ENCODE measurements at places on chromosomes 3 and 15.

GRCh38 chr3:24704496-24704895, 209.8 kb upstream of the THRB start:
- DNase-seq = no peak

DNA sequence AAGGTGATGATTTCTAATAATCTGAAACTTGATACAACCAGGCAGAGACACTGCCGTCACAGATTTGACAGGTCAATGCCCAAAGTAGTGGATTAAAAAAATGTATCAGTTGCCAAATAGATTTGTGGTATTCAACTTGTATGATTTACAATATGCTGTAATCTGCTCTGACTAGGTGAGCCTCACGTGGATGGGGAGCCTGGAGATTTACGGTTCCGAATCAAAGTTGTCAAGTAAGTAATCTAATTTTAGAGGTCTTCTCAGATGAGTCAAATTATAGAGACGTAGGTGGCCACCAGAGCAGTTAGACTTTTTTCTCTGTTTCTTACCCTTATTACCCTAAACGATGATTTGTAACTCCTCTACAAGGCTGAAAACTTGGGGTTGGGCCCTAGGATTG, 12.0 kb downstream of the DNAJB11 start:
- DNase-seq = no peak

GRCh38 chr3:109900783-109901182, 563.4 kb upstream of the DPPA4 start:
- no peak for DNase-seq

- DNase-seq = no peak
Observed at GRCh38 chr3:126424039-126424717, 29.5 kb downstream of the CFAP100 start.

- DNase-seq = no peak
Observed at GRCh38 chr3:160060409-160061027, 71.9 kb downstream of the IL12A start.

- DNase-seq = no peak
Observed at GRCh38 chr3:172317984-172318383, 130.3 kb downstream of the GHSR start.

- no peak for DNase-seq
Observed at GRCh38 chr3:99134986-99135385, 233.5 kb upstream of the DCBLD2 start.

DNA sequence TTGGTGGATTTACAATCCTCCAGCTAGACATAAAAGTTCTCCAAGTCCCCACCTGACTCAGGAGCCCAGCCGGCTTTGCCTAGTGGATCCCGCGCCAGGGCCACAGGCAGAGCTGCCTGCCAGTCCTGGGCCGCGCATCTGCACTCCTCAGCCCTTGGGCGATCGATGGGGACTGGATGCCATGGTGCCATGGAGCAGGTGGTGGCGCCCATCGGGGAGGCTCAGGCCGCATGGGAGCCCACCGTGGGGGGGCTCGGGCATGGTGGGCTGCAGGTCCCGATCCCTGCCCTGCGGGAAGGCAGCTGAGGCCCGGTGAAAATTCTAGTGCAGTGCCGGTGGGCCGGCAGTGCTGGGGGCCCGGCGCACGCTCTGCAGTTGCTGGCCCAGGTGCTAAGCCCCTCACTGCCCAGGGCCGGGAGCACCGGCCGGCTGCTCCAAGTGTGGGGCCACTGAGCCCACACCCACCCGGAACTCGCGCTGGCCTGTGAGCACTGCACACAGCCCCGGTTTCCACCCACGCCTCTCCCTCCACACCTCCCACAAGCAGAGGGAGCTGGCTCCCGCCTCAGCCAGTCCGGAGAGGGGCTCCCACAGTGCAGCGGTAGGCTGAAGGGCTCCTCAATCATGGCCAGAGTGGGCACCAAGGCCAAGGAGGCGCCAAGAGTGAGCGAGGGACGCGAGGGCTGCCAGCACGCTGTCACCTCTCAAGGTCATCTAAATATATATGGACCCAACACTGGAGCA, 38.8 kb upstream of the IGSF11 start:
- DNase-seq = no peak

GRCh38 chr3:163328680-163329079, 1749.6 kb downstream of the SI start:
- DNase-seq = no peak

- DNase-seq = no peak
Observed at GRCh38 chr3:45182915-45183871, 37.0 kb upstream of the CDCP1 start.

DNA sequence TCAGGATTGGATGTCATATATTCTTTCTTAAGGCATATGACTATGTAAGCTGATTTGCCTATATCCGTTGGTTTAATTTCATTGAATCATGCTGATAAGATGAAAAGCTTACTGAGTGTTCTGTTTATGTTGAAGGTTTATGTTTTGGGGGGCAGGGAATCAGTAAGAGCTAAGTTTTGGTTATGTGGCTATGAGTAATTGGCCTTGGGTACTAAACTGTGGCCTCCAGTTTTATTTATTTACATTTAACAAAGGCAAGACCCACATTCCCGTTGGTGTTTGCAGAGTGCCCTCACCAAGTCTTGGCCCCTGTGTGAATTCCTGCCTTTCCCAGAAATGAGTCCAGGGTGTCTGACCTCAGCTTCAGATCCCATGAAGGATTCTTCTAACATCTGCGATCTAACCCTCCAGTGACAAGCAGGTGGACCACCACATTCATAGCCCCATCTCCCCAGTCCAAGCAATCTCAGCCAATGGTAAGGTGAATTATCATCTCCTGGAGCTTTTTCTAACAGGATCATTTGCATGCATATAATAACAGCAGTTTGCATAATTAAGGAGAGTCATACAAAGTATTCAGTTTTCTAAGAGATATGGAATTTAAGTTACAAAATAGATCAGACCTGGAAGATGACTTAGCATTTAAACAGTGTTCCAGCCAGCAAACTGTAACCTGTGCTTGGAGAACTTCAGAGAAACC, 27.4 kb downstream of the GLDN start:
- no peak for DNase-seq

GRCh38 chr3:32143849-32144757, 37.7 kb downstream of the GPD1L start:
- no peak for DNase-seq

GRCh38 chr15:95604634-95605036, 725.9 kb upstream of the NR2F2 start:
- DNase-seq = no peak

DNA sequence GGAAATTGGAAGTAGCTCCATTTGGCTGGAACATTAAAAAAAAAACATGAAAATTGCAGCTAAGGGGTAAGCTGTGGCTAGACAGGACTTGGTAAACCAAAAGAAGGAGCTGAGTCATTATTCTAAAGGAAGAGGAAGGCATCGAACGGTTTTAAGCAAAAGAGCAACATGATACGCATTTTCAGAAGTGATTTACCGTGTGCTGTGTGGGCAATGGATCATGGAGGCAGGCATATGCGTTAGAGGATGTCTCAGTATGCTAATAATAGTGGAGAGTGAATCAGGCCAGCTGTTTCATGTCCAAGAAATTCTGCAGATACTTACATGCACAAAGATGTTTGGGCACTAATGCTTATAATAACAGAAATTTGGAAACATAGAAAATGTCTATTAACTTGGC, 409.1 kb upstream of the ATP11B start:
- DNase-seq = no peak

GRCh38 chr3:119703820-119704531, 1.2 kb downstream of the CFAP91 start:
- DNase-seq = no peak

DNA sequence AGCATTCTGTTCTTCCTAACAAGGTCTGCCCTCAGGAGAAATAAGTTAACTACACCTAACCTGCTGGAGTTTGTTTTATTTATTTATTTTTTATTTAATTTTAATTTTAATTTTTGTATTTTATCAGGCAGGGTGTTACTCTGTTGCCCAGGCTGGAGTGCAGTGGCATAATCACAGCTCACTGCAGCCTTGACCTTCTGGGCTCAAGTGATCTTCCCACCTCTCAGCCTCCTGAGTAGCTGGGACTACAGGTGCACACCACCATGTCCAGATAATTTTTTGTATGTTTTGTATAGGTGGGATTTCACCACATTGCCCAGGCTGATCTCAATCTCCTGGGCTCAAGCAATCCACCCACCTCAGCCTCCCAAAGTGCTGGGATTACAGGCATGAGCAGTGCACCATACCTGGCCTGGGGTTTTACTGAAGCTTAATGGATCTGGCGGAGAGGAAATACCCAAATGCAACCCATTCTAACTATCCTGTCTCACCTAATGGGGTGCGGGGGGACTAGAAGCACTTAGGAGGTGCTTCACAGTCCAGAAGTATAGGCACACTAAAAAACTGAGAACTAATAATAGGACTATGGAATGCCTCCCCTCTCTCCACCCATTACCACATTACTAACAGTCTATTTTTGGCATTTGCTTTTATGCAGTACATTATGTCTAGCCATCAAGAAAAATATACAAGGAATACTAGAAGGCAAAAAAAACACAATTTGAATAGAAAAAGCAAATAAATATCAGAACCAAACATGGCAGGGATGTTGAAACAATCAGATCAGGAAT, 61.4 kb downstream of the TTBK2 start:
- DNase-seq = no peak

- no peak for DNase-seq
Observed at GRCh38 chr3:165895919-165896318, 58.7 kb upstream of the BCHE start.

GRCh38 chr15:90838544-90838943, 29.8 kb upstream of the FURIN start:
- DNase-seq = no peak

- no peak for DNase-seq
Observed at GRCh38 chr3:175002732-175003143, 143.6 kb downstream of the NAALADL2 start.

DNA sequence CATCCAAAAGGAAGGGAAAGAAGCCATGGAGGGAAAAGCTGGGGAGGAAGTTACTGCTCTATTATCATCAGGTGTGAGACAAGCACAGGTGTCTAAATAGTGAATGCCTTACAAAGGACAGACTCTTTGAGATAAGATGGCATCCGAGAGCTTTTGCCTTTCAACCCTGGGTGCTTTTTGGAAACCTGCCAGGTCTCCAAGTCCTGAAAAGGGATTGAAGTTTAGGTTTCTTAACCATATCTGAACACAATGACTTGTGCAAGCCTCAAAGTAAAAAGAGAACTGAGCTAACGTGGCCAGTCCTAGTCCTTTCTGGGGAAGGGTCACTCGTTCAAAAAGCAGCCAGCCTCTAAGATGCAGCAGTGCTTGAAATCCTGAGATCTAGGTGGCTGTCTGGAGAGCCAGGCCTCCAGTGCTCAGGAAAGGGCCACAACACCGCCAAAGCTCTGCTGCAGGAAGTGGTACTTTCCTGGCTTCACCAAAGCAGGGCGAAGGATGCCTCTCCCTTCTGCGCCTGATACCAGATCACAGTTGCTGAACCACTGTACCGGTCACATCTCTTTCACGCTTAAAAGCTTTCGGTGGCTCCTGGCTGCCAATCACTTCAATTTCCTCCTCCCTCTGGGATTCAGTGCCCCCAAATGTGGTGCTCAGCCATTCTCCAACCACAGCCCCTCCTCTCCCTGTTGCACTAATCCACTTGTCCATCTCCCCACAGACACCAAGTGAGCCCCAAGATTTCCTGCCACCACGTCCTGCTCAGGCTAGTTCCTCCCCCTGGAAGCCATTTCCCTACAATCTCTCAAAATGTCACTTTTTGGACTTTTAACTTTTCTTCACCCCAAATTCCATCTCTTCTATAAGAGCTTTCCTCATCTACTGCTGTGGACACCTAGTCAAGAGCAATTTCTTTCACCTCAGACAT, 104.1 kb upstream of the LPP start:
- DNase-seq = no peak

- no peak for DNase-seq
Observed at GRCh38 chr15:80620141-80620540, 75.0 kb upstream of the ABHD17C start.

DNA sequence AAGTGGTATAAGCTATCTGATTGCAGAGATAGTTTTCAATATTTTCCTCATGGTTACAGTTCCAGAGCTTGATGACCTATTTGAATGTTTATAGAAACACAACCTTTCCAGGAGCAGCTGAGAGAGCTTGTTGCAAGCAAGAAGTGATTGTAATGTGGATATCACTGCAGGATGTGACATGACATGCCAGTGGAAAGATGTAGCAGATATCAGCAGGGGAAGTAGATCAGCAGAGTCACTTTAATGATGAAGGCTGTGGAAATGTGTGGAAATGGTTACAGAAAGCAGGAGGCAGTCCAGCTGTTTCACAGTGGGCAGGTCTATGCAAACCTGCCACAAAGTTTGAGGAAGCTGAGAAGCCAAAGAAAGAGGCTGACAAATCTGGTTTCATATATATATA, 21.0 kb downstream of the TMEM158 start:
- DNase-seq = no peak

- no peak for DNase-seq
Observed at GRCh38 chr3:196793246-196793645, 53.6 kb downstream of the PAK2 start.

DNA sequence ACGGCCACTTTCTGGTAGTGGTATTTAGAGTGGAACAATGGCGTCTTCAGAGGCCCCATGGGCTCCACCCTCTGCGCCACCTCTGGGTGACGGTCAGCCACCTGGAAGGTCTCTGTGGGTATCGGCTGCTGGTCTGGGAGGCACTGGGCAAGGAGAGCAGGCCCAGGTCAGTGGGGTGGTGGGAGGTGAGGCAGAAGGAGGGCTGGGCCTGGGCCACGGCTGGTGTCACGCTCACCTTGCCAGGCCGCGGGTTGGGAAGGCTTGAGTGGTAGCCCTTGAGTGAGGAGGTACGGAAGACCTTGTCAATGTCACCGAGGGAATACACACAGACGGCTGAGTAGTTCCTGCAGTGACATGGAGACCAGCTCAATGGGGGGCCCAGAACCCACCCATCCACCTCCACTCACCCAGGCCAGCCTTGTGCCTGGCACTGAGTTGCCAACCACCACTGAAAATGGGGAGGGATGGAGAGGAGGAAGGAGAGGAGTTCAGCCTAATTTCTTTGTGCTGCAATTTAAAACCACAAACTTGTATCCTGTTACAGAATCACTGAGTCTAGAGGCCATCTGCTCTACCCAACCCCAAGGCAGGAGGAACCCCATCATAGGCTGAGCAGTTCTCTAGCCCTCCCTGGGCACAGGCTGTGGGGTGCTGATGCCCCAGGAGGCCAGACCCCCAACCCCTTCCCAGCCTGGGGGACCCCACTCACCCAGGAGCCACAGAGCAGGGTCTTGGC, 19.0 kb downstream of the SEMA7A start:
- DNase-seq = no peak

GRCh38 chr15:62877276-62877857, 165.2 kb upstream of the TPM1 start:
- DNase-seq = no peak

GRCh38 chr3:101518421-101518871, 5.4 kb upstream of the SENP7 start:
- no peak for DNase-seq

GRCh38 chr15:61115679-61116078, 113.4 kb downstream of the RORA start:
- DNase-seq = no peak

DNA sequence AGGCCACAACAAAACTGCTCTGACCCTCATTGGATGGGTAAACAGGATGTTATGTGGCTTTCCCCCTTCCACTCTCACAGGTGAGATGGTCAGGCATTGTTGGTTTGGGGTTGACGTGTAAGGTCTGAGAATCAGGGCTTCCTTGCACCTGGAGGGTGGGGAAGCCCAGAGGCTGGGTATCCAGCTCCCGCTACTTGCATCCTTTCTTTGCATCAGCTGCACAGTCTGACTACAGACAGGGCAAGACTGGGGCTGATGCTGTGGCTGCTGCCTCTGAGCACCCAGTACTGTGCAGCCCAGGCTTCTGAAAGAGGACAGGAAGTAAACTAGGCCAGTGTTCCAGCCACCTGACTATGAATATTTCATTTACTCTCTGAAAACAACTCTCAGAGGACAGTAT, 58.0 kb upstream of the ATP2B2 start:
- DNase-seq = no peak
